Stimulated activated CD8-positive, alpha-beta memory T cell treated with anti-CD3 and anti-CD28 coated beads, Interleukin-4, amount 100 ng/mL, for 1 hour (primary cell): ENCODE measurements at places on chromosomes 5 and 9.

DNA sequence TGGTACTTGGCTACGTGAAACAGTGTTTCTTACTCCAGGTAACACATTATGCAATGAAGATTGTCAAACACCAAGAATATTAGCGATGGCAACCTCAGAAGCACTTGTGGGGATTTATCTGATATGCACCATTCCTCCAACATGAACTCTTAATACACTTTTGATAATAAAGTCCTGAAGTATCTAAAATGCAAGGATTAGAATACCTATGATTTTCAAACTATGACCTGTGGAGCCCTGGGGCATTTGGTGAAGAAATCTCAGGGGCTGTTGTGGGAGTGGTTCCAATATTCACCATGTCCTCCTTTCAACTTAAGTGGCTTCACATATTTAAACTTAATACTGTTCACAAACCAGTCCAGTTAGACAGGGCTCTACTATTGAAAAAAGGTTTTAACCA is 214.6 kb upstream of the POU5F2 start:
- DNase-seq, result no peak

DNA sequence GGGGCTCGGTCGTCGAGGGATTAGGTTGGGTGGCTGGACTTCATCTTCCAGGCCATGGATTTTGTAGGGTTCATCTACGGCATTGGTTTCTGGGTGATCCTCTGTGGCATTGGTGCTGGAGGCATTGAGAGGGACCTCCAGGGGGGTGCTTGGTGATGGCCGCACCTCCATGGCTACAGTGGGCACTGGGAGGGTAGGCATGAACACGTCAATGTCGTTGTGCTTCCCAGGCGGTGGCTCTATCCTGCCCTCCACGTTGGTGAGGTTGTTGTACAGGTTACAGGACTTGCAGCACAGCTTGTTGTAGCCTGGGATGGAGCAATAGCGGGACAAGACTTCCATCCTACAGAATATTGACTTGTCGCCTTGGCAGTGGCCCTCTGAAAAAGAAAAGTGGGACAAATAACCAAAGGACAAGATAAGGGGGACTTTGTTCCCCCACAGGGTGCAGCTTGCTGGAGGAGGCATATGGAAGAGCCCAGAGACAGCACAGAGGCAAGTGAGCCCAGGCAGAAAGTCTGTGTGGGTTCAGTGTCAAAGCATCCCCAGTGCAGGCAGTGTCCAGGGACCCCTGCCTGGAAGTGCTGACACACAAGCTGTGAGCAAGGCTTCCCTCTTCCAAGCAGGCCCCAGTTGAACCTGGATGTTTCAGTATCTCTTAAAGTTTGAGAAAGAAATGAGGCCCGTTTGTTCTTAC is 53.9 kb downstream of the ZNF354C start:
- DNase-seq, result no peak

GRCh38 chr9:134987376-134987775 is 69.7 kb upstream of the FCN1 start:
- no peak for DNase-seq

DNA sequence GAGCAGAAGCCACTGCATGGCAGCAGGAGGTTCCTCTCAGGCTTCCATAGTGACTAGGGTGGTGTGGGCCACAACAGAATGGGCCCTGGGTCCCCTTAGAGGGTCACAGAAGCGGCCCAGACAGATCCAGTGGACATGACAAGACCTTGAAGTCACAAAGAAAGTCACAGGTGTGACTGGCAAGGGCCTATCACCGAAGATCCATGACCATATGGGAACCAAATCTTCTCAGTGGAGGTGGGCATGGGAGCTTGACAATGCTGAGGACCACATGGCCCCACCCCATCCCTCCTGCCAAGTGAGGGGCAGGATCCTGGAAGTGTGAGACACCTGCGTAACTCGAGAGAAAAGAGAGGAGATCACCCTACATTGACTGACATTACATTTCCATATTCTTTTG is 332.4 kb downstream of the MSX2 start:
- no peak for DNase-seq

DNA sequence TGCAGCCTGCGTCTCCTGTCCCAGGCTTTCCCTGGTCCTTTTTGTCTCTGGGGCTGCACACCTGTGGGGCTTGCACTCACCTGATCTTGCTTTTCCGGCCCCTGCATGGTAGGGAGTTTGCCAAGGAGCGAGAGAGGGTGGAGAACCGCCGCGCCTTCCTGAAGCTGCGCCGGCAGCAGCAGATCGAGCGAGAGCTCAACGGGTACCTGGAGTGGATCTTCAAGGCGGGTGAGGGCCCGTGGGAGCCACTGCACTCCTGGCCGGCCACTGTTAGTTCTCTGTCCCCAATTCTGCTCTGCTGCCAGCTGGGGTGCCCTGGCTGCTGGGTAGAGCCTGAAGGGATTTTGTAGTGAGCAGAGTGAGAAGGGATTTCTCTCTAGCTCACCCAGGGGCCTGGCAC is 78.0 kb downstream of the CACNA1B start:
- no peak for DNase-seq

GRCh38 chr5:74275171-74275992 is 365.1 kb downstream of the ENC1 start:
- DNase-seq, result no peak

GRCh38 chr5:103582364-103582763 is 19.8 kb upstream of the NUDT12 start:
- DNase-seq, result no peak

DNA sequence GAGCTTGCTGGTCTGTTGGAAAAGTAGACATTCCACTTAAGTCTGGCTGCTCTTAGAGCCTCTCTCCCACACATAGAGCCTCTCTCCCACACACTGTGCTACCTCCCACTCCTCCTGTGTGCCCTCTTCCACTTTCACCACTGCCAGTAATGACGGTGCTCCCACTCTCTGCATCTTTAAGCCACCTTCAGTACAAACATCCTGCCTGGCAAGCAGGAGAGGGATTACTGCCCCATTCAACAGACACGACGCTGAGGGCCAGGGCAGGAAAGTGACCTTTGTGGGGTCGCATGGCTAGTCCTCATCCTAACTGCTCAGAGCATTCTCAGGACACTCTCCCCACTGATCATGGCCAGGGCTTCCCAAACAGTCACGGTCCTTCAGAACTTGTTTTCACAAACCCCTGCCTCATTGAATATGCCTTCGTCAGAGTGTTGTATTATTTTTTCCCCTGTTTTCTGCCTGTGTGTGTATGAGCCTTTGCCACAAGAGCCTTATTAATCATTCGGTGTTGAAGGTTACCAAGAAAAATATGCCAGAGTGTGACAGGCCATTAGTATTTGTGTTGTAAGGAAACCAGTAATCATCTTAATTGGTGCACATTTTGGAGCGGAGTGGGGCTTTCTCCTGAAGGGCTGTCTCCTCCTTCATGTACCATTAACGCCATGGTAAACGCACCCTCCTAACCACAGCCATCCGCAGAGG is 87.1 kb upstream of the SAP30L start:
- no peak for DNase-seq

GRCh38 chr5:175385691-175386362 is 58.2 kb downstream of the DRD1 start:
- DNase-seq, result no peak

- DNase-seq, result no peak
These were observed 273.9 kb downstream of the GADD45G start for GRCh38 chr9:89878687-89879086.

- DNase-seq, result no peak
These were observed 28.5 kb upstream of the NKD2 start for GRCh38 chr5:980001-980588.

DNA sequence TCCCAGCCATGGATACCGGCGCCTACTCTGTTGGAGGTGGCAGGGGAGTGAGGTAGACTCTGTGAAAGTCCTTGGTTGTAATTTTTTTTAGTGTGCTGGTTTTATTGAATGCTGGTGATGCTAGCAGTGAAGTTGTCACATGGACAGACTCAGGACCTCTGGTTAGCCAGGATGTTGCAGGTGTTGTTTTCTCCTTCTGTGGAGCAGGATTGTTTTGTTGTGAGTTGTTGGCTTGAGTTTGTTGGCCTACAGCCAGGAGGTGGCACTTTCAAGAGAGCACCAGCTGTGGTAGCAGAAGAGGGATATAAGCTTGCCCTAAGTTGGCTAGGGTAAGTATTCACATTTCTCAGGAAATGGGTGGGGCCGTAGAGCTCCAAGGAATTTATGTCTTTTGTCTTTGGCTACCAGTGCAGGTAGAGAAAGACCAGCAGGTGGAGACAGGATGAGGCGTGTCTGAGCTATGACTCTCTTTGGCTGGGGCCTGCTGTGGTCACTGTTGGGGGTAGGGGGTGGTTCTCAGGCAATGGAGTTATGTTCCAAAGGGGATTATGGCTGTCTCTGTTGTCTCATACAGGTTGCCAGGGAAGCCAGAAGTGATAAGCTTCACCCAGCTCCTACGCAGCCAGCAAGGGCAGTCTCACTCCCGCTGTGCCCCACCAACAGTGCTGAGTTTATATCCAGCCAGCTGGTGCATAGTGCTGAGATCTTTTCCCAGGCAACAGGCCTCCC is 248.7 kb downstream of the TAF11L14 start:
- no peak for DNase-seq

GRCh38 chr9:29775491-29775890 is 2202.2 kb upstream of the C9orf72 start:
- no peak for DNase-seq
